ENCODE measurements at places on chromosomes 7 and 10. TPM values are rescaled to one million over a fixed set of nuclear protein-coding genes. Genes with fewer than 3 reads are reported as not detected.

DNA sequence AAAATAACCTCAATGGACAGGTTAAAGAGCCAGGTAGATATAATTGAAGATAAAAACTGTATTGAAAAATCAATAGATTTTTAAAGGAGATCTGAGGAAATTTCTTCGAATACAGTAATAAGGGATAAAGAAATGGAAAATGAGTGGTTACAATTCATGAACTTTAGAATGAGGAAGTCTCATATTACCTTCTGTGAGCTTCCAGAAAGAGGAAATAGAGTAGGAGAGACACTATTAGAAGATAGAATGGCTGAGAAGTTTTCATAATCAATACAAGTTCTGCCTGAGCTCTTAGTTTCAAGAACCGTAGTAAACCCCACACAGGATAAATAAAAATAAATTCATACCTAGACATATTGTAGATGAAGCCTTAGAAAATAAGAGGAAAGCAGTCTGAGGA, 11.5 kb downstream of the SDK1 start:
- no peak for DNase-seq
- H3K4me3 ChIP-seq = no peak overlapping the region
- no peak overlapping the region for H3K27ac ChIP-seq
- no peaks in the 10 kb centered on the region for H3K36me3 ChIP-seq
- H3K27me3 ChIP-seq = no peaks in the 10 kb centered on the region

GRCh38 chr7:44765579-44766415, 17.1 kb downstream of the ZMIZ2 start:
- H3K36me3 ChIP-seq = peaks cover 10% of the 10 kb centered on the region
- DNase-seq = no peak
- no peaks in the 10 kb centered on the region for H3K27me3 ChIP-seq
- H3K4me3 ChIP-seq = no peak overlapping the region
- no peak overlapping the region for H3K27ac ChIP-seq

DNA sequence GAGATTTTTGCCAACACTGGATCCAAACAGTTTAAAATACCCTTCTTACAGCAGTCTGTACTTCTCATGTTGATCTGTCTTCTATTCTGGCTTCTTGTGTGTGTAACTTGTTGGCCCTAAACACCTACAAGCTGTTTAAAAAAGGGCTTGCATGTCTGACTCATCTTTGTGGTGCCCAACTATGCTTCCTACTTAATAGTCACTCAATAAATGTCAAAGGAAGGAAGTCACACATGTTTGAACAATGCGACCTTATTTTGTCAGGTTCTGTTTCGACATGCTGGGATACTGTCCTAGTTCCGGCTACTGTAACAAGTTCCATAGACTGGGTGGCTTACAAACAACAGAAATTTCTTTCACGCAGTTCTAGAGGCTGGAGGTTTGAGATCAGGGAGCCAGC, 9.4 kb upstream of the GRK5 start:
- H3K27ac ChIP-seq = no peak overlapping the region
- H3K36me3 ChIP-seq = no peaks in the 10 kb centered on the region
- DNase-seq = no peak
- no peaks in the 10 kb centered on the region for H3K4me1 ChIP-seq
- H3K4me3 ChIP-seq = no peak overlapping the region
- no peaks in the 10 kb centered on the region for H3K27me3 ChIP-seq

DNA sequence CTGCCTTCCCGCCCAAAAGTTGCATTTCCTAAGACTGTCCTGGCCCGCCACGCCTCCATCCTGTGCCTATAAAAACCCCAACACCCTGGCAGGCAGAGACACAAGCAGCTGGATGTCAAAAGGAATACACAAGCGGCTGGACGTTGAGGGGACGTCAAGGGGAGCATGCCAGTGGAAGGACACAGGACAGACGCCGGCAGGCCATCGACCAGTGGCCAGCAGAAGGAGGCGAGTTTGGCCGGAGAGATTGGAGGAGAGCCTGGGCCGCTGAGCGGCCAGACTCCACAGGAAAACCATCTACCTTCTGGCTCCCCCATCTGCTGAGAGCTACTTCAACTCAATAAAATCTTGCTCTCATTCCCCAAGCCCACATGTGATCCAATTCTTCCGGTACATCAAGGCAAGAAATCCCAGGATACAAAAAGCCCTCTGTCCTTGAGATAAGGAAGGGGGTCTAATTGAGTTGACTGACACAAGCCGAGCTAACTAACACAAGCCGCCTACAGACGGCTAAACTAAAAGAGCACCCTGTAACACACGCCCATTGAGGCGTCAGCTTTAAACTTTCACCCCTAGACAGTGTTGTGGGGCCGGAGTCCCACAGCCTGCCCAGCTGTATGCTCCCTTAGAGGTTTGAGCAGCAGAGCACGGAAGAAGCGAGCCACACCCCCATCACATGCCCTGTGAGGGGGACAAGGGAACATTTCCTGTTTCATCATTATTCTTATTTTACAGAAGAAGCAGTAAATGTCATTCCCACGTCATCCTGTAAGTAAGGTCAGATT, 150.3 kb upstream of the PHYHIPL start:
- DNase-seq = no peak
- H3K4me3 ChIP-seq = no peak overlapping the region
- no peaks in the 10 kb centered on the region for H3K36me3 ChIP-seq
- H3K4me1 ChIP-seq = no peaks in the 10 kb centered on the region

DNA sequence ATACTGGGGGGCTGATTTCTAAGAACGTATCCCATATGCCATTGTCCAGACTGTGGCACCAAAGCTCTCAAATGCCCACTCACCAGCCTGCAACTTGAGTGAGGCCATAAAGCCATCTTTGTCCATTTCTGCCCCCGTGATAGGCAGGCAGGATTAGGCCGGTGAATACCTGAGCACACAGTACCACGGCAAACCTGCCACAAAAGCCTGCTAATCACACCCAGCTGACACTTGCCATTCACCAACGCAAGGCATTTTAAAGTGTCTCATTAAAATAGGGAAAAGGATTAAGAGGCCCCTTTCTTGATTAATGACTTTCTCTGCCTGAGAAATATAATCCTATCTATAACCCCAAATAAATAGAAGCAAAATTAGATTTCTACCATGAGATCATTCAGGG, 111.4 kb upstream of the NANOS1 start:
- no peak overlapping the region for H3K4me3 ChIP-seq
- H3K27ac ChIP-seq = no peak overlapping the region
- H3K4me1 ChIP-seq = peaks cover under 1% of the 10 kb centered on the region
- no peak for DNase-seq
- H3K27me3 ChIP-seq = no peaks in the 10 kb centered on the region

DNA sequence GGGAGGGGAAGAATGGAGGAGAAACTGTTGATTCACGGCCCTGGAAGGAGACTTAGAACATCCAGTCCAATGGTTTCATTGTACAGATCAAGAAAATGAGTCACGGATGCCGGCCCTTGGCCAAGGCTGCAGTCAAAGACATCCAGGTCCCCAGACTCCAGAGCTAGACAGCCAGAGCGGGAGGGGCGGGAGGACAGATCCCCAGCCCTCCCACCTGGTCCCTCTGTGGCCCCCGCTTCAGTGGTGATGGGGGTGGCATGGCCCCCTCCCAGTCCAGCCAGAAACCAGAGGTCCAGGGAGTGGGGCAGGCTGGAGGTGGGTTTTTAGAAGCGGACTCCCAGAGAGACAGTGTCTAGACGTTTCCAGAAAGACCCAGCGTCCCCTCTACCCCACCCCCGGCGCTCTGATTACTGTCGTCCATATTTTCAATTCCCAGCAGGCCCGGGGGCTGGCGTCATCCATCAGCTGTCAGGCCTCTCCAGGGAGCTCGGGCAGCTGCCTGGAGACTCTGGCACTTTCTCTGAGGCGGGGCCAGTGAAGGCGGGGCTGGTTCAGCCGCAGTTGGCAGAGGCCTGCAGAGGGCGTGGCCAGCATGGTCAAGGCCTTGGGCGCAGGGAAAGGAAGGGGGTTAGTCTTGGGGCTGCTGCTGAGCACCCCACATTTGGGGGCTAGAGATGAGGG, 8.0 kb upstream of the HSPB1 start:
- no peak overlapping the region for H3K4me3 ChIP-seq
- no peaks in the 10 kb centered on the region for H3K36me3 ChIP-seq
- peak; percentile 98 for DNase-seq
- no peaks in the 10 kb centered on the region for H3K27me3 ChIP-seq

- H3K27me3 ChIP-seq = no peaks in the 10 kb centered on the region
- H3K36me3 ChIP-seq = no peaks in the 10 kb centered on the region
- no peak overlapping the region for H3K27ac ChIP-seq
- no peak for DNase-seq
Measured at GRCh38 chr10:71141528-71141927, 70.8 kb upstream of the UNC5B start.

GRCh38 chr7:41861642-41862041, 158.8 kb upstream of the INHBA start:
- DNase-seq = no peak
- no peak overlapping the region for H3K27ac ChIP-seq
- H3K4me3 ChIP-seq = no peak overlapping the region

DNA sequence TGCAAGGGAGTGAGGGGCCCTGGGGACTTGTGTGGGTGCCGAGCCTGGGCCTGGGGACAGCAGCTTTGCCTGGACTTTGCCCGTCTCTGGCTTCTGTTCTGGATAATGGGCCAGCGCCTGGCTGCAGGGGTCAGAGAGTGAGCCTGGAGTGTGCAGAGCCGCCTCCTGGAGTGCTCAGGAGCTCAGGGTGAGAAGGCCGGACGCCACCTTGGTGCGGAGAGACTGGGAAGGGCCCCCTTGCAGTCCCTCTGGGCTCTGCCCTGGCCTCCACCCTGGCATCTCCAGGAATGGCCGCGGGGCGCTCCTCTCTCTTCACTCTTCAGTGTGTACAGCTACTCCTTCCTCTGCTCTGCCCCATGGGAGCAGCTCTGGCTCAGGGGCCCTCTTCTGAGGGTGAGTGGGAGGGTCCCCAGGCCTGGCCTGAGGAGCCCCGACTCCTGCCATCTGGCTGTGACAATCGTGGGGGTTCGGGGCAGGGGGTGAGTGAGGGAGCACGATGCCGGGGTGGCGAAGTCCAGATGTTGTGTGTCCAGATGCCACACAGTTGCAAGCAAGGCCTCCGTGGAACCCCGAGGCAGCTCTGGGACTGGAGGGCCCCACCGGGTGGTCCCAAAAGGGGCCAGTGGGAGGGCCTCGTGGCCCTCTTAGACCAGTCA, 187.1 kb downstream of the DNAJB6 start:
- no peaks in the 10 kb centered on the region for H3K4me1 ChIP-seq
- H3K4me3 ChIP-seq = no peak overlapping the region
- H3K27ac ChIP-seq = no peak overlapping the region
- no peaks in the 10 kb centered on the region for H3K36me3 ChIP-seq
- H3K27me3 ChIP-seq = no peaks in the 10 kb centered on the region

GRCh38 chr10:116364868-116365267, 40.6 kb downstream of the CCDC172 start:
- H3K27ac ChIP-seq = no peak overlapping the region
- H3K27me3 ChIP-seq = no peaks in the 10 kb centered on the region
- H3K4me1 ChIP-seq = no peaks in the 10 kb centered on the region
- no peaks in the 10 kb centered on the region for H3K36me3 ChIP-seq

DNA sequence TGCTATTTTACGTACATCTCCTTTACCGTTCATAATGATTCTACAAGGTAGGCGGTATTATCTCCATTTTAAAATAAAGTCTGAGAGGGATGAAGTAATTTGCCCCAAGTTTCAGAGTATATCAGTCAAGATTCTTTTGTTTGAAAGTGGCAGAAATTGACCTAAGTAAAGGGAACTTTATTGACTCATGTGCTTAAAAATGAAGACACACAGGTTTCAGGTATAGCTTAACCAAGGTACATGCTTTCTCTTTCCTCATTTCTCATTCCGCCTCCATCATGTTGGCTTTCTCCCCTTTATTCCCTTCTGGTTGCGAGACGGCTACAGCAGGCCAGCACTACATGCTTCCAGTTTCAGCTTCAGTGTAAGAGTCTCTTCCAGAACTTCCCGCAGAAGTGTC, 77.5 kb downstream of the NOC3L start:
- no peak for DNase-seq
- H3K36me3 ChIP-seq = peaks cover 5% of the 10 kb centered on the region
- H3K4me1 ChIP-seq = no peaks in the 10 kb centered on the region
- no peak overlapping the region for H3K4me3 ChIP-seq
- H3K27me3 ChIP-seq = no peaks in the 10 kb centered on the region
- no peak overlapping the region for H3K27ac ChIP-seq

- H3K36me3 ChIP-seq = no peaks in the 10 kb centered on the region
- no peaks in the 10 kb centered on the region for H3K27me3 ChIP-seq
- DNase-seq = no peak
- H3K4me3 ChIP-seq = no peak overlapping the region
- H3K27ac ChIP-seq = no peak overlapping the region
Measured at GRCh38 chr7:28237363-28237762, 56.8 kb upstream of the JAZF1 start.

DNA sequence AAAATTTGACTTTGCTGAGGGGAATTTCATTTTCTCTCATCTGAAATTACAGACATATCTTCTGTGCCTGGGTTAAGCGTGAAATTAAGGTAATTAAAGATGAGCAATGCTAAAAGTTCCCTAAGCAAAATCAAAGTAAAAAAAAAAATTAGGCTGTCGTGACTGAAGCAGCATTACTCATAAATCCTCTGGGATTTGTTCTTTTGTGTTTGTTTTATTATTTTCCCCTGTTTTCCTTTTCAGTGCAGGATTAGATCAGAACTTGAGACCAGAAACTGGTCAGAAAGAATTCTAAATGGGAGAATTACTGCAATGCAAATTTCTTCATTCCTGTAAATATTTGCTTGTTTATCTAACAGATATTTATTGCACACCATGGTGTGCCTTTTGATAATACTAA, 141.4 kb upstream of the BET1 start:
- no peak overlapping the region for H3K27ac ChIP-seq
- H3K4me1 ChIP-seq = no peaks in the 10 kb centered on the region
- H3K36me3 ChIP-seq = no peaks in the 10 kb centered on the region
- no peaks in the 10 kb centered on the region for H3K27me3 ChIP-seq
- DNase-seq = no peak

DNA sequence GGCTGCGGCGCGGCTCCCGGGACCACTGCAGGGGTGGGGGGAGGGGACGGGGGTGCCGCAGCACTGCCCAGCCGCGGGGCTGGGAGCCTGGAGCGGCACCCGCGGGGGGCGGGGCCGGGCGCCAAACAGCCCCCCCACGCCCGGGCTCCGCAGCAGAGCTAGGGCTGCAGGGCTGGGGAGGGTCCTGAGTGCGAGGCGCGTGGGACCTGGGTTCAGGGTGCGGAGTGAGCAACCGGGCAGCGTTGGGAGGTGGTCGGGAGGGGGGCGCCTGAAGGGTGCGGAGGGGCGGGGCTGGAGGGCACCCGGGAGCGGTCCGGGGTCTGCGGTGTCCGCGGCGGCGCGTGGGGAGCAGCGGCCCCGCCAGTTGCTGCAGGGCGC, 528 bp downstream of the CAMK2G start:
- no peaks in the 10 kb centered on the region for H3K27me3 ChIP-seq
- H3K36me3 ChIP-seq = peaks cover 6% of the 10 kb centered on the region
- no peak overlapping the region for H3K27ac ChIP-seq
- no peak for DNase-seq

GRCh38 chr10:118873738-118874105, 119.0 kb upstream of the CACUL1 start:
- H3K4me1 ChIP-seq = peaks cover 9% of the 10 kb centered on the region
- no peak overlapping the region for H3K27ac ChIP-seq
- no peak for DNase-seq
- H3K27me3 ChIP-seq = no peaks in the 10 kb centered on the region
- H3K36me3 ChIP-seq = no peaks in the 10 kb centered on the region

- no peaks in the 10 kb centered on the region for H3K27me3 ChIP-seq
- no peak overlapping the region for H3K4me3 ChIP-seq
- no peaks in the 10 kb centered on the region for H3K4me1 ChIP-seq
- no peak for DNase-seq
- H3K36me3 ChIP-seq = no peaks in the 10 kb centered on the region
Measured at GRCh38 chr7:31340051-31340450, 475 bp downstream of the NEUROD6 start.

The VAX1 gene
- total RNA-seq = not detected

The MYO1G gene
- total RNA-seq = 7.2 TPM

The KIAA1217 gene
- 18.3 TPM for total RNA-seq

The PRSS58 gene
- total RNA-seq = not detected

The GCK gene
- total RNA-seq = 1.2 TPM

The CC2D2B gene
- total RNA-seq = 12.2 TPM
